ENCODE measurements at places on chromosomes 3 and 15.

DNA sequence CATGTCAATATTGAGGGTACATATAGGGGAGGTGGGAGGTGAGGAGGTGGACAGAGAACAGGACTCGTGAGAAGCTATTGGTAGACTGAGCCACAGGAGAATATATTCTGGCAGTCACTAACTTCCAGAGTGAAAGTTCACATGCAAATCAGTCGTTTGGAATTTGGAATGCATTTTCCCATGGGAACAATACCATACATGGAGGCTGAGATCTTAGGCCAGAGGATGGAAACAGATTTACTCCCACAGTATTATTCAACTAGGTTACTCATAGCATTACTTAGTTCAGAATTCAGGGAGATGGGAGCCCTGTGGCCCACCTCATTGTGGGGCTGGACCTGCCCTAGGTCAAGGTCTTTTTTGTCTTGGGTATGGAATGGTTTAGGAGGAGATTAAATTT is 36.4 kb upstream of the ABHD2 start:
- no peak for DNase-seq

- no peak for DNase-seq
Measured at GRCh38 chr3:153752405-153753027, 368.7 kb upstream of the ARHGEF26 start.

- no peak for DNase-seq
Measured at GRCh38 chr15:97576929-97577645, 383.4 kb upstream of the ARRDC4 start.

DNA sequence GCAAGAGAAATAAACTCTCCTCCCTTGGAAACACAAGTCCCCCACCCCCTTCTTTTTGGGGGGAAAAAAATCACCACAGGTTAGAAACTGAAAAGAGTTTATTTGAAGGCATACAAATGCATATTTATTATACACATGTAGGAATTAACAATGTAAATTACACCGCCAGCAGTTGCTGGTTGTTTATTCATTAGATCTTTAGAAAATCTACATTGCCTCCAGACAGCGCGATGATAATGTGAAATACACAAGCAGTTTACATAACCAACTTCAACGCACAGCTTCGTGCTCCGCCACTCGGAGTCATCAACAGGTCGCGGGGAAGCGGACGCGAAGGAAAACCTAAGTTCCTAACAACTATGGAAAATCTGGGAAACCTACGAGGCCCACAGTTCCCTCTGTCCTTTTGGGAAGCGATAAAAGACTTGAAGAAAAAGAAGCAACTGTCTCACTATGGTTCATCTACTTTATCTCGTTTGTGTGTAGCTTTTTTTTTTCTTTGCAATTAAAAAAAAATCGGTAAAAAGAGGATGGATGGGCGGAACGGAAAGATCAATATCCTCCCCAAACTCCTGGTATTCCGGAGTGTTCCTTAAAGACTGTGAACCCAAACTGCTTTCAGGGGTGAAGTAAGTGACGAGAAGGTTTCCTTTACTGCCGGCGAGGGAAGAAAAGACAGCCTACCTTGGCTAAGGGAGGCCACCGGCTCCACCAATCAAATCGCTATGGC is 8.4 kb upstream of the FOXB1 start:
- no peak for DNase-seq

GRCh38 chr3:8845641-8846040 is 76.2 kb upstream of the OXTR start:
- DNase-seq = no peak

DNA sequence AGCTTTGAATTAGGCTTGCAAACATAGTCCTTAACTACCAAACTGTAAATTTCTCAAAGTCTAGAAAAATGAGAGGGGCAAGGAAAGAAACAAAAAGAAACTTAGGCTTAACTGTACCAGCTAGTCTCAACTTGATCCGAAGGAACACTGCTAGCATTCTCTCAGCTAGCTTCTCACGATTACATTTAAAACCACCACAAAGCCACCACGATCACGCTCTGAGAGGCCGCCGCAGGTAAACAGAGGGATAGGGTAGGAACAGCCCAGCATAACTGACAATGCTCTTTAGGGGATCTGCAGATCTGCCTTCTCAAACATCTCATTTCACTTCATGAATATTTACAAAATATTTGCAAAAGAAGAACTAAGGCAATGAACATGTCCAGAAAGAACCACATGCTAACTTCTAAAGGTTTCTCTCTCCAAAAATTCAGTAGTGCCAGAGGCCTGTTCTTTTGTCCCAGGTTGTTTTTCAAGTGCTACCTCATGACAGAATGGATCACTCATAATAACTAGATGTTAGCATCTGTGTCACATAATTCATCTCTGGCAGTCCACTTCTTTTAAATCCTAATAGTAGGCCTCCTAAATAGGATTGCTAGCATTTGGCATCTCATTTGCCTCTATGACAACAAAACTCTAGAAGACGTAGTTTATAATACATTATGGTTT is 18.9 kb downstream of the VGLL4 start:
- DNase-seq = no peak

- no peak for DNase-seq
Measured at GRCh38 chr3:192352142-192352541, 375.2 kb downstream of the FGF12 start.

All from stimulated activated CD8-positive, alpha-beta memory T cell treated with anti-CD3 and anti-CD28 coated beads, Interleukin-15, amount 100 ng/mL, for 48 hours (primary cell).